ENCODE measurements at places on chromosomes 6 and 20.

DNA sequence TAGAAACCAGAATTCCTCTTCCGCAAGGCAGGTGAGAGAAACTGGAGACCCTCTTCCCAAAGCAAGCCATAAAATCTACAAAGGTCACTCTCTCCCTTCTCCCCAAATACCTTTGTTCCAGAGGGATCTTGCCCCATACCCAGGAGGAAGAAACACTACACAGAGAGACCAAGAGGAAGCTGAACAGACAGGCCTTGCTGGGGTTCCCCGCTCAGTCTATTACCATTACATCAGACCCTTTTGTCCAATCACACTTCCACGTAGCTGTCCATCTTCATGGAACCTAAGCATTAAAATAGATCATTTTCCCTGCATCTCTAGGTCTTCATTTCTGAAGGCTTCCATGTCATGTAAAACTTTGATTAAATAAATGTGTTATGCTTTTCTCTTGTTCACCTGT, 32.1 kb downstream of the METTL24 start:
- DNase-seq: no peak

DNA sequence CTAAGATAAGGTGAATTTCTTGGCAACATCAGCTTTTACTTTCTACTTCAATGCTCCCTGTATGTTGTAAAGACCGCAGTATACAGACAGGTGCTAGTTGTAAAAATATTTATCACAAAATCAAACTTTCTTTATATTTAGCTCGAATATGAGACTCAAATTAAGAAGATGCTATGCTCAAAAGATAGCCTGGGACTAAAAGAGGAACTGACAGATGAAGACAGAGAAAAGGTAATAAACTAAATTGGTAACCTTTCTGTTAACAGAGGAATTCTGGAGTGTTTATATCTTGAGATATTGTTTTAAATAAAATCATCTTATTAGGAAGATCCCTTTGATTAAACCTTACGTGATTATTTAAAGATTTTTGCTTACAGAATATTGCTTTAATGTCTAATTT, 19.5 kb downstream of the KIZ start:
- no peak for DNase-seq

- DNase-seq: no peak
These were observed 72.7 kb upstream of the CCN6 start for GRCh38 chr6:111980971-111981840.

DNA sequence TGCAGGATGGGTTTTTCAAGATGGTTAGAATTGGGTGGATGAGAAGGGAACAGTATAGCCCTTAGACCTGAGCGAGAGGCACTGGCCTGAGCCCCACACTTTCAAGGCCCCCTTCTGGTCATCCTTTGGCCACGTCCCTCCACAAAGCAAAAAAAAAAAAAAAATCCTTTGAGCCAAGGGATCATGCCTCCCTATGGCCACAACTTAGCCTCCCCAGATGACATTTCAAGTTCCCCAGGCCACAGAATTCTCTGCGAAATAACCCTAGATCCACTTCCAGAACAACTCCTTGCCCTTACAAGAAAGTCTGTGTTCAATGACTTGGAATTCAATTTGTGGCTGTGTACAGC, 30.4 kb downstream of the ELOVL2 start:
- no peak for DNase-seq

All from vagina (tissue), 2 donors.